AG10803 (cell line): ENCODE measurements at places on chromosomes 12 and 14.

GRCh38 chr12:48601013-48601756 lies 31.3 kb upstream of the LALBA start:
- DNase-seq, result peak; percentile 31

- DNase-seq, result no peak
Measured at GRCh38 chr14:60632777-60633176, 16.5 kb downstream of the SIX1 start.

DNA sequence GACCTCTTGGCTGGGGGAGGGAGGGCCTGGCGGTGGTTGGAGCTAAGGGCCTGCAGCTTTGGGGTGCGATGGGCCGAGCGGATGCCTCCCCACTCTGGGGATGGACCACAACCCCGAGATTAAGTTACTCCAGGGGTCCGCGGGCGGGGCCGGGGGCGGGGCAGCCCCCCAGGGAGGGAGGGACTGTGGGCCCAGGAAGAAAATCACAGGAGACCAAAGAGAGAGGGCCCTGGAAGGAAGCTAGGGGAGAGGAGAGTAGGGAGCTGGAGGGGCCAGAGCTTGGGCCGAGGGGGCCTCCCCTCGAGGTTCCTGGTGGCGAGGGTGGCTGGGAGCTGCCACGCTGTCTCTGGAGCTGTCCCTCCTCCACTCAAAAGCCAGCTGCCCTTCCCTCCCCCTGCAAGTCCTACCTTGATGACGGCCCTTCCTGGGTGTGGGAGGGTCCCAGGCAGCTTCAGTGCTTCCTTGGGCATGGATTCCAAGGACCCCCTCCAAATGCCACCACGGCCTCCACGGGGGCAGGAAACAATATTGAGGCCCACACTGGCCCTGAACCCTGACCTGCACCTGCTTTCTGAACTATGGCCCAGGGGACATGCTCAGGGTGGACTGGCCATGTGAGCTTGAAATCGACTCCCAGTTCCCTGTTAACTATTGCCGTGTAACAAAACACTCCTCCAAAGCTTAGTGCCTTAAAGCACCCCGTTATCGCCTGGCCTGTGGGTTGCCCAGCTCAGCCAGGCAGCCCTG lies 610 bp upstream of the NUDT14 start:
- DNase-seq, result no peak

- DNase-seq, result no peak
Measured at GRCh38 chr14:38992067-38992844, 110.8 kb downstream of the SEC23A start.

- DNase-seq, result no peak
Measured at GRCh38 chr12:130468186-130468585, 130.5 kb downstream of the PIWIL1 start.

GRCh38 chr14:64507376-64508156 lies 3.0 kb downstream of the ZBTB1 start:
- no peak for DNase-seq

- peak; percentile 40 for DNase-seq
Measured at GRCh38 chr12:19183121-19183838, 53.7 kb downstream of the PLEKHA5 start.
